ENCODE measurements at places on chromosomes 16 and 17.

- DNase-seq = no peak
Measured at GRCh38 chr16:55248058-55248457, 75.9 kb upstream of the IRX6 start.

GRCh38 chr16:57077714-57078113, 14.7 kb upstream of the CPNE2 start:
- DNase-seq = no peak

DNA sequence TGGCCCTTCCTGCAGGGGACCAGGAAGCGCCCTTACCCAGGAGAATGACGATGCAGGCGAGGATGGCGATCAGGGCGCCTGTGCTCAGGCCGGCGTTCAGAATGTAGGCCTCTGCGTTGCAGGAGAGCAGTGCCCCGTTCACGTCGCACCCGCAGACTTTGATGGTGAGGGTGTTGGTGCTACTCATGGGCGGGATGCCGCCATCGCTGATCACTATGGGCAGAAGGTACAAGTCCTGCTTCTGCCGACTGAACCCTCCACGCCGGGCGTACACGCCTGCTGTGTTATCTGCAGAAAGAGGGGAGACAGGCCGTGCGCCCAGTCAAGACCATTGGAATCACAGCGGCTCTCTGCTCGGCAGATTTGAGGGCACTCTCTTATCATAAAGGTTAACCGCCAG, 171.1 kb downstream of the CDH11 start:
- no peak for DNase-seq

DNA sequence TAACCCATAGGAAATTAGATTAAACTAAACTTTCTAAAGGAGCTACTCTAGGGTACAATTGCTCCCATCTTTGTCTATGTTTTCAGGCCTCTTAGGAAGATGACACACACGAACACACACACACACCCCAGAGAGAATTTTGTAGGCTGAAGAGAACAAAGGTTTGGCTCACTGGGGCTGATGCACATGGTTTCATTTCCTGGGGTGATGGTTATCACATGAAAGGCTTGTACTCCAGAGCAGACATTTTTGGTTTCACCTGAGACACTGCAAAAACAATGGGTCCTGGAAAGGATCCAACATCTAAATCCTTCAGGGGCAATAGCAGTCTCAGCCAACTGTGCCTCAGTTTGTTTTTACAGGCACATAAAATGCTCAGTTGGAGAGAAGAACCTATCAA, 62.8 kb downstream of the GRB7 start:
- peak; percentile 31 for DNase-seq

DNA sequence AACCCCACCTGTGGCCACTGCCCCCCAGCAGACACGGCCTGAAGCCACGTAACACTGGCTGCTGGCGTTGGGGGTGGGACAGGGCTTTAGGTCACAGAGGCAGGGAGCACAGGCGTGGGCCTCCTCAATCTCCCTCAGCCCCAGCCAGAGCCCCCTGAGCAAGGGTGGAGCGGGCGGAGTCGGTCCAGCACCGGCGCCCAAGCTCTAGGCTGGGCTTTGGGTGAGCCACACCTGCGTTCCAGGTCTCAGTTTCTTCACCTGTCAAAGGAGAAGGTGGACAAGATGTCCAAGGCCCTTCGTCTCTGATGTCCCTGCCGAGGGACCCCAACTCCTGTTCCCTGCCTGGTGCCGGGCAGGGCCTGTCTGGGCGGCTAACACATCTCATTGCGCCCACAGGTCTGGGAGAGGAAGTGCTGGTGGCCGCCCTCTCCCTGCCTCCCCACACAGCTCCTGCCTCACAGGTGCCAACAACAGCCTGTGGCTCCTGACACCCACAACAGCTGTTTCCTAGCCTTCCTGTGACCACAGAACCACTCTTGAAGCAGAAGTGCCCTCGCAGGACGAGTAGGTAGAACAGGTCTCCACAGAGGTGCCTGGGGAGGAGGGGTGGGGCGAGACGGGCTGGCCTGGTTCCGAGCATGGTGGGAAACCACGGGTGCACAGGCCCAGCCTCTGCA, 12.0 kb downstream of the FAM83G start:
- DNase-seq = no peak

DNA sequence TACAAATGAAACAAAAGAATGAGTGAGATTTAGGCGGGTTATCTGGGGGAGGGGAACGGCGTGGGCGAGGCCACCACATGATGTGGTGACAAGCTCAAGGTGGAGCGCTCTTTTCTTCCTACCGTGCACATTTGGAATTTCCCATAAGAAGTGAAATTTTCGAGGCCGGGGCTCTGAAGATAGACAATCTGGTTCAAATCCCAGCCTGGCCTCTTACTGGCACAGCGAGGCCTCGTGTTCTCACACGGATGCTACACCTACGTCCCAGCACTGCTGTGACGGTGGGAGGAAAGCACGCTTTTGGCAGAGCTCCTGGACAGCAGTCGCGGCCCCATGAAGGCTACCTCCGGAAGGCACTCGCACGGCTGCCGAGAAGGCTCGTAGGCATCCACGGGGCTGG, 25.2 kb downstream of the ZDHHC7 start:
- DNase-seq = no peak

- no peak for DNase-seq
Measured at GRCh38 chr16:11232852-11233726, 22.9 kb downstream of the SOCS1 start.

- no peak for DNase-seq
Measured at GRCh38 chr17:50498021-50498874, 10.0 kb upstream of the MYCBPAP start.

- no peak for DNase-seq
Measured at GRCh38 chr16:59058250-59058649, 324.1 kb upstream of the GOT2 start.

DNA sequence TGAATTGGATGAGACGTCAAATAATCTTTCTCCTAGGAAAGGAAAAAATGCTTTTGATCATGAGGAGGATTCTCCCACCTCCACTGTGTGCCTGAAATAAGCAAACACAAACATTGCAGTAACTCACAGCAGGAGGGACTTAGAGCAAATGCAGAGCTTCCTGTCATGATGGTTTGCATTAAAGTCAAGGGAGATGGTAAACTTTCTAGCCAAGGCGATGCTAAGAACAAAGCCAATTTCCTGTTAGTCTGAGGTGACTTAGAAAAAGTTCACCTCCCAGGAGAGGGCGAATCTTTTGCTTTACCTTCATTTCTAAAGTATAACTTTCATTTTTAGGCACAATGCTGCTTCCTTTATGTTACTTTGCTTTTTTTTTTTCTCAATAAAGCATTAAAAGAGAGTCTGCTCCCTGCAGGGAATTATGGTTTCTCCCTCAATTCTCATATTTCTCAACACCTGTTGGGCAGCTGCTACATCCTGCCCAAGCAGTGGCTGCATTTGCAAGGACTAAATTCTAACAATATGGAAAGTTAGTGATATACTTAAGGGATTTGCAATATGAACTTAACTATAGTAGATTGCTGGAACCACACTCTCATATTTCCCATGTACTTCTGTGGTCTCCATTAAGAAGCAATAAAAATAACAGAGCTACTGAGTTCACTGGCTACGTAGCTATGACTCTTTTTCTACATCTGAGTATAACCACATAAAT, 175.6 kb downstream of the PCTP start:
- DNase-seq = no peak

DNA sequence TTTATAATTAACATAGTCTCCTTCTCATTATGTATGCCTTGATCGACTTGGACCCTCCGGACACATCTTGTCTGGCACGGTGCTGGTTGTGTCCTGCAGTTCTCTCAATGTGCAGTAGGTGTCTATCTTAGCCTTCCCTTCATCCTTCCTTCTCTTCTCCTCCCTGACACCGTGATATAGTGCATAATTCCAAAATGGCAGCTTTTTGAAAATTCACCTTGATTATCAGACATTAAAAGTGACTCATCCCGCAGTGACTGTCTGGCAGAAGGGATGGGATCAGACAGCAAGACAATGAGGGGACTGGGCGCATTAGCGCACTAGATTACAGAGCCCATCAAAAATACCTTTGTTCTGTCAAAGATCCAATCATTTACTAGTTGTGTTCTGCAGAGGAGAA, 70.0 kb upstream of the PMFBP1 start:
- peak; percentile 37 for DNase-seq

DNA sequence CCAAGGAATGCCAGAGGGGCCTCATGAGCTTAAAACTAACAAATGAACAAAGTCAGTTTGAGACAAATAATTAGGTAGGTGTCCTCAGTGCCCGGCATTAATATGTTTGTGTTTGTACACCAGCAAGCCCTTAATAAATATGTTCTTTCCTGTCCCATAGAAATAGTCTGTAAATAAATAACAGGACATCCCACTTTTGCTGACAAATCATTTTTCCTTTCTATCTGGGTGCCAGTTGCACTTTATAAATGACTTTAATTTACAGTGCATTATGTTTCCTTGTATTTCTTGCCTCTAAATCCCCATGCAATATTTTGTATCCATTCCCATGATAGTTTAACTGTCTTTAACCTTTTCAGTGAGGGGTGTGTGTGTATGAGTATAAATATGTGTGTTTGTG, 170.3 kb downstream of the CBLN1 start:
- no peak for DNase-seq

DNA sequence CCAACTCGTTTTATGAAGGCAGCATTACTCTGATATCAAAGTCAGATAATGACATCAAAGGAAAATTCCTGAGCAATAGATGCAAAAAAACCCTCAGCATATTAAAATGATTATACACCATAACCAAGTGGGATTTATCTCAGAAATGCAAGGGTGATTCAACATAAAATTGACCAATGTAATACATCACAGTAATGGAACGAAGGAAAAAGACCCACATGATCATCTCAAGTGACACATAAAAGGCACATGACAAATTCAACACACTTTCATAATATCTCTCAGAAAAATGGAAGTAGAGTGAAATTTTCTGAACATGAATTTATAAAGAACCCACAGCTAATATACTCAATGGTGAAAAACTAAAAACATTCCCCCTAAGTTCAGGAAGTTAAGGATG, 118.8 kb downstream of the ITFG1 start:
- DNase-seq = no peak

DNA sequence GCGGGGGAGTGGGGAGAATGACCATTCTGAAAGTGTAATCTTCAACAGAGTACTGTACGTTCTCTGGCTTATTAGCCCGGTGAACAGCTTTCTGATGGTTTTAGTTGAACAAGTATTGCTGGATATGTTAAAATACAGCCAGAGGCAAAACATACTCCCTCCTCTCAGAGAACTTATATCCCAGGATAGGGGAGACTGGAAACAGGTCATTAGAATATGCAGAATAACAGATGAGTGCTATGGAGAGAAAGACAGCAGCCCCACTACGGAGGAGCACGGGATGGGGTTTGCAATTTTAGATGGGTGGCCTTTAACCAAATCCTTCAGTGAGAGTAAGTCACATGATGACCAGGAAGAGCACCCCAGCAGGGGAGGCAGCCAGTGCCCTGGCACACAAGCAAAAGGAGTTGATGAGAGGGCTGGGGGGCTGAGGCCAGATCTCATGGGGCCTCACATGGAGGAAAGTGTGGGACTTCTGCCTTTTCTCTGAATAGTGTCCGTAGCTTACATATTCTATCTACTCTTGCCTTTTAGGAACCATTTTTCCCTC, 43.1 kb upstream of the SEC14L1 start:
- no peak for DNase-seq

DNA sequence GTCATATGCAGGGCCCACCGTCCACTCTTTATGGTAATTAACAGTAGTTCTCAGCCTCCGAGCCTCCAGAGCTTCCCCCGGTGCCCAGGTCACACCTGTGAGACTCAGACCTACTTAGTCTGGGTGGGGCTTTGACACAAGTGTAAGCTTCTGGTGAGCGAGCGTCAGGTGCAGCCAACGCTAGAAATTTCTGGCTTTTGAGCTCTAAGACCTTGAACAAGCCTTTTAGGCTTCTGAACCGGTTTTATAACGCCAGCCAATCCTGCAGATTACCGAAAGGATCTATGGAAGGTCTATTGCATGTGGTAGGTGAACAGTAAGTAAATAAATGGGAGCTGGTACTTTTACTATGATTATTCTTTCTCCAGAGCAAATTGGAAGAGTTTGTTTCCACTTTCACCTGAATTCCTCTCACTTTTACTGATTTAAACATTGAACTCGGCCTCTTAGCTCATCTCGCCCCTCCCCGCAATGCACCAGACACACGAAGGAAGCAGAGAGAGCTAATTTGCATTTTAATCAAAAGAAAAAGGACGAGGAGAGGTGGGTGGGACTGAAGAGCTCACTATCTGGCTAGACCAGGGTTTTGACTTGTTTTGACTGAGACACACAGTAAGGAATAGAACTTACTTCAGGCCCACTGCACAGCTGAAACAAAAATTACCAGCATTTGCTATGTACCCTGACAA, 47.1 kb downstream of the ABAT start:
- DNase-seq = no peak

GRCh38 chr17:9818760-9819159, 3.1 kb downstream of the GSG1L2 start:
- DNase-seq = no peak

DNA sequence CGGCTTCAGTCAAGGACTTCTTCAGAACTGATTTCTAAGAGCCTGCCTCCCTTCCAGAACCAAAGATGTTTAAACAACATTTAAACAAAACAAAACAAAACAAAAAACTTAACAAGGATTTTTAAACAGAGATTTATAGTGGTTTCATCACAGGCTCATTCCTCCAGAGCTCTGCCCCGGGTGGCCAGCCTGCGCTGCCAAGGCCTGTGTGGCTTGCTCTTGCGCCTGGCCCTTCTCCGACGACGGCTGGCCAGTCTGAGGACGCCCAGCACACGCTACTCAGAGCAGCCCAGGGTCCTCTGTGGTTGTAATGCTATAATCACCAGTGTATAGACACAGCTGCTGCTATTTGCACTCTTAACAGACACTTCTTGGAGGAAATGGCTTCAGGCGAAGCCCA, 307.2 kb upstream of the MYOCD start:
- no peak for DNase-seq

GRCh38 chr17:40090237-40091119, 9.9 kb downstream of the NR1D1 start:
- DNase-seq = no peak

GRCh38 chr17:40810494-40810893, 10.7 kb upstream of the KRT28 start:
- peak; percentile 65 for DNase-seq

DNA sequence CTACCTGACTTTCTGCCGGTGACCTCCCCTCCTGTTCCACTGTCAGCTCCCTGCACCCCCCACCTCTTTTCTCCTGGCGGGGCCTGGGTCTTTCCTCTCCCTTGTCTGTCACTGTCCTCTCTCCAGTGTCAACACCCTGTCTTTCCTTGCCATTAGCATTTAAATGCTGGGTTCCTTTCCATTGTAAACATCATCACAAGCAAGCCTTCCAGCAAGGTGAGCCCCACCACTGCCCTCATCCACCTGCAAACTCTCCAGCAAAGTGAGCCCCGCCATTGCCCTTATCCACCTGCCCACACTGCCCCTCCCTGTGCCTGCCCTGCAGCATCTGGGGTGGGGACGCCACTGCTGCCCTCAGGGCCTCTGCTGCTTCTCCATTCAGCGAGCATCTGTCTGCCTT, 195.0 kb downstream of the ENGASE start:
- no peak for DNase-seq

- DNase-seq = peak; percentile 85
Measured at GRCh38 chr17:5111402-5112204, at the start of gene ZNF232. TSS of gene ZNF232 (minus strand) at chr17:5111878. CDS start at chr17:5111822, 56 bp downstream.

GRCh38 chr17:16925461-16926060, 46.4 kb downstream of the TNFRSF13B start:
- no peak for DNase-seq

Measured in foreskin keratinocyte (primary cell).